T-helper 17 cell (primary cell): ENCODE measurements at places on chromosomes 6 and 20.

DNA sequence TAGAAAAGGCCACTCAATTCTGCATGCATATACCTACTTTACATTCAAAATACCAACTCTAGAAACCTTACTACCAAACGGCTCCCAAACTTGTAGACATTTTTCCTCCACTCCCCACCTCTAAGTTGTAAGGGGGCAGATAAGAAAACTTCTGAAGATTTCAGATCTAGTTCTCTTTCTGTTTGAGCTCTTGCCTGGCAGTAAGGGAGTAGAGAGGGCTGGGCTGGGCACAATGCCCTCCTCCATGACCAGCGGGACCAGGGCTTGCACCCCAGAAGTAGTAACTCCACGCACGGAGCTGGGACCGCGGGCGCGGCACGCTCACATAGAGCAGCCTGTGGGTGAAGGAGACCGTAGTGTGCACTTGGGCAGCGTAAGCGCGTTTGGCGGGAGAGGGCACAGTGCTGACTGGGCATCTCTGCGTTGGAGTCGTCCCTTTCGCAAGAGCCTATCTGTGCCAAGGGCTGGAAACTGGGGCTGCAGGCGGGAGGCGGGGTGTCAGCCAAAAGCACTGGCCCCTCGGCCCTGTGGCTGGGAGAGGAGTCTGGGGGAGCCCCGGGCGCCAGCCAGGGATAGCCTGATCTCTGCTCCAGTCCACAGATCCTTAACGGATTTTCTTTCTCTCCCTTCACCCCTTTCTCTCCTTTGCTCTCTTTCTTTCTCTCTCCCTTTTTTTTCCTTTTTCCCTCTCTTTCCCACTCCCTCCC is 32.4 kb downstream of the PHACTR1 start:
- no peak for DNase-seq

DNA sequence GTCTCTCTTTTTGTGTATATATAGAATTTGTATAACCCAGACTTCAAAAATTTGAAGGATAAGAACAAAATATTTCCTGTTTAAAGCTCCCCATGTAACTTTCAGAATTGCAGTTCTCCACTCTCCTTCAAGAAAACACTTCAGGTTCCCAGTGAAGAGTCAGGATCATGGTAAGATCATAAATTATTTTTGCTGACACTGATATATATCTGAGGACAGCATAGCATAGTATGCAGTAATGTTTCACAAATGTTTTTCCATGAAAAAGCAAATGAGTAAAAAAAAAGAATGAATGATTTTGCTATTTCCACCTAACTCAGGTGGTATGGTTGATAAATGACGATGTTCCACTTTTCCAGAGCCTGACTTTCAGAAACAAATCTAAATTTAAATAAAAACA is 545.6 kb upstream of the EPHA7 start:
- DNase-seq = no peak

- no peak for DNase-seq
Measured at GRCh38 chr20:8301655-8302054, 169.6 kb downstream of the PLCB1 start.

GRCh38 chr6:20169119-20169557 is 43.1 kb downstream of the MBOAT1 start:
- DNase-seq = no peak

DNA sequence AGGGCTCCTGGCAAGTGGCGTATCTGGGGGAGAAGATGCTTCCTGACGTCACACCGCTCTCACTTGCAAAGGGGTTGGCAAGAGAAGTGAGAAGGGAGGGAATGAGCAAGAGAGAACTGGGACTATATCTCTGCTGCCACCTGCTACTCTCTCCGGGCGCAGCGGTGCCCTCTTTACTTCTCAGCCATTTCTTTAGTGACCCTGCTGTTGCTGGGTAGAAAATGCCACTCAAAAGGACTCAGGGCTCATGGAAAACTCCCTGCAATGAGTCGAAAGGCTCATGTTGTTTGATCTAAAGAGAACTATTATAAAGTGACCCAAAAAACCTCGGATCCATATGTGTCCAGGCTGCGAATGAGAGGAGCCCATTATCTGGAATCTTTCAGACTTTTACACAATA is 401.8 kb downstream of the SAMD5 start:
- DNase-seq = no peak

- no peak for DNase-seq
Measured at GRCh38 chr6:110561008-110561396, 84.6 kb upstream of the SLC22A16 start.

DNA sequence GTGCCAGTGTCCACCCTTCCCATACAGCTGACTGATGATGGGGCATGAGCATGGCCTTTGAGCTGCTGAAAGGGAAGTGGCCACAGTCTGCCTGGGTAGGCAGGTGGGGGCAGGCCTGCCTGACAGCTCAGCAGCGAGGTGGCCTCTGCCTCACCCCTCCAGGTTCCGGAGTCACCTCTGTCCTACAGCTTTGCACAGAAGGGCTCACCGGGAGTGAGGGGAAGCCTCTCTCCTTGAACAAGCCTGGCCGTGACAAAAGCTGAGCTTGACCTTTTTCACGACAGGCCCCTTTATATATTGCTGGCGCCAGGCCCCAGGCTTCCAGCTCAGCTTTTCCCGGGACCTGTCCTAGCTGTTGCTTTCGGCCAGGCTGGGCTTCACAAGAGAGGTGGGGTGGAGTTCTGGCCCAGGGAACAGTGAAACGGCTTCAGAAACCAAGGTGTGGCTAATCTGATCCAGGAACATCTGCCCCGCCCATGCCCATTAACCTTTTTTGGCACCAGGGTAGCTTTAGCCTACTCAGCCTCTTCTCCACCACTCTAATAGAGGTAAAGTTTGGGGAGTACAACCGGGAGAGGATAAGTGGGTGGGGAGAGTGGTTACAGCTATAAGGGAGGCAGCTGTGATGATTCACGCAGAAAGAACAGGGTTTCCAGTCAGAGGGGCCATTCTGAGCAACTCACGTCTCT is 42.9 kb downstream of the C6orf132 start:
- DNase-seq = no peak

DNA sequence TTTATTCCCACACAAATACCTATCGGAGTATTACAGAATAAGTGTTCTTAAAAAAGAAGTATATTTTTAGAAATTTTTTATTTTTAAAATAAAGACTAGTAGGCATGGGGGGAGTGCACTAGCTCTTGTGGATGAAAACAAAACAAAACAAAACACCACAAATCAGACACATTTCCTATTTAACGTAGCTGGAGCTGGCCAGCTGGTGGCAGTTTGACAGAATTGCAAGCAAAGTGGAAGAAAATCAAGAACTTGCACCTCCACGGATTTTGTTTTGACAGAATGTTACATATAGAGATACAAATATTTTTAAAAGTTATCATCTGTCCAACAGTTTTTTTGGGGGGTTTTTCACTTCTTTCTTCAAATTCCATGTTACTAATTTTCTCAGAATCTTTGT is 63.6 kb upstream of the SNRPB2 start:
- no peak for DNase-seq

GRCh38 chr20:11832851-11833250 is 84.8 kb upstream of the BTBD3 start:
- no peak for DNase-seq

DNA sequence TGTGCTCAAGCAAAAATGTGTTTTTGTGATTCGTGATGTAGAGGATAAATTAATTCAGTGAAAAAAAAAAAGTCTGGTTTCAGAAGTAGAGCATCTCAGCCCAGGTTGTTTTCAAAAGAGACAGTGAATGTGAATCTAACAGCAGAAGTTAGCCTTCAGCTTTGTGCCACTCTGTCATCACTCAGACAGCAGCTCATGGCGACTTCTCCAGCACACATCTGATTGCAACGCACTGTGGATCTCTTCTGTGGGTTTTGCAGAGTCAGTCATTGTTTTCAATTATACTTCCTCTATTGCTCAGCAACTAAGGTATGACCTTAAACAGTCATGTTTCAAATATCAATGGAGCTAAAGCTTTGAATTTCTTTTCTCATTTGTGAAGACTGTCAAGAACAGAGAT is 335.5 kb upstream of the POU3F2 start:
- DNase-seq = no peak

DNA sequence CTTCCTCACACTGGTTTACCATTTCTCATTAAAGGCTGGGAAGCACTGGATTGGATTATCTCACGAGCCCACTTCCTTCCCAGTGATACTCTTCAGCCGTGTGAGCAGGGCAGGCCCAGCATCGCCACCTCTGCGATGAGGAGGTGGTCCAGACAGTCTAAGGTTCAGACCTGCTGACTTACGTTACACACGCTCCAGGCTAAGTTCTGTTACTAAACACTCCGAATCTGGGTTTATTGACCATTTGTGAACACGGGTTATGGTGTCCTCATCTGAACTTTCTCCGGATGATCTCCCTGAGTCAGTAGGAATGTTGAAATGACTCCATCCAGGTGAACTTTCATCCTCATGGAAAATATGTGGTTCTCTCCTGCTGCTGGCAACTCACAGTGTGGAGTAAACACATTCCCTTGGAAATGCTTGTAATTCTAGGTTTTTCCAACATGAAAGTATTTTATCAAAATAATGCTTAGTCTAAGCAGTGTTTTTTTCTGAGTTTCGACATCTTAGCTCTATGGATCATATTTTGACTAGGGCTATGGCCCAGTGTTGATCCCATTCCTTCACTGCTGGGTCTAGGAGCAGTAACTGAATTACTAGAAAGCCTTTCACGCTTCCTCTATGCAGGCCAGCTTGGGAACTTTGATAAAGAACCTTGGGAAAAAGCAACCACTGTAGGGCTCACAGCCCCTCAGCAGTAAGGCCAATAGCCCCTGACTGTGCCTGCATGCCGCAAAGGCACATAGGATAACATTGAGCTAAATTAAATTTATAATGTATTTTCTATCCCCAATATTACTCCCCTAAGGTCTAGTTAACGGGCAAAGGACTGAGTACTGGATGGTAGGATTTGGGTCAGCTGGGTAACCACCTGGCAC is 37.7 kb upstream of the PXDC1 start:
- DNase-seq = no peak
